ENCODE measurements at places on chromosomes 6 and 20.

DNA sequence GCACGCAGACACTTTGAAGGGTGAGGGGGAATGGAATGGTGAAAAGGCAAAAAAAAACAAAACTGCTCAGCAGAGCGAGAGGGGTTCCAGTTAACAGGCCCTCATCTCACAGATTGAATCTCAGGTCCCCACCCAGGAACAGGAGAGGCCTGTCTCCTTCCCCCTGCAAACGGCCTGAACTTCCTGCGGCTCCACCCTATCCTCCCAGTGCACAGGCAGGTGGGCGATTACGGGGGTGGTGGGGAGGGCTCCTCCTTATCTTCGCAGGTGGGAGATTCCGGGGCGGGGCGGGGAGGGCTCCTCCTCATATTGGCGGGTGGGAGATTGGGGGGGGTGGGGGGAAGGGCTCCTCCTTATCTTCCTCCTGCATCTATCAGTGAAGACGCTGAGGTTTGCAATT lies 129.0 kb downstream of the SOX4 start:
- no peak for DNase-seq

DNA sequence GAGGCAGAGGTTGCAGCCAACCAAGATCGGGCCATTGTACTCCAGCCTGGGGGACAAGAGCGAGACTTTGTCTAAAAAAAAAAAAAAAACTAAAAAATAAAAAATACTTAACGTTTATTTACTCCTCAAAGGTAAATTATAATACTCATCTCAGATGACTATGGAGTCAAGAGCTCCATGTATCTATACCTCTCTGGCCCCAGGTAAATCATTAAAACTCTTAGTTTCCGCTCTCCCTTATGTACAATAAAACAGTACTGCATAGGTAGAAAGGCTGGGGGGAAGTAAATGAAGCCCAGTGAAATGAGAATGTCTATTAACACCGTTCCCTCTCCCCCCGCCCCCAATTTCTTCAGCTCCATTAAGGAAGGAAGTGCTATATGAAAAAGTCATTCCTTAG lies 1.2 kb downstream of the SRSF12 start:
- DNase-seq, result no peak

DNA sequence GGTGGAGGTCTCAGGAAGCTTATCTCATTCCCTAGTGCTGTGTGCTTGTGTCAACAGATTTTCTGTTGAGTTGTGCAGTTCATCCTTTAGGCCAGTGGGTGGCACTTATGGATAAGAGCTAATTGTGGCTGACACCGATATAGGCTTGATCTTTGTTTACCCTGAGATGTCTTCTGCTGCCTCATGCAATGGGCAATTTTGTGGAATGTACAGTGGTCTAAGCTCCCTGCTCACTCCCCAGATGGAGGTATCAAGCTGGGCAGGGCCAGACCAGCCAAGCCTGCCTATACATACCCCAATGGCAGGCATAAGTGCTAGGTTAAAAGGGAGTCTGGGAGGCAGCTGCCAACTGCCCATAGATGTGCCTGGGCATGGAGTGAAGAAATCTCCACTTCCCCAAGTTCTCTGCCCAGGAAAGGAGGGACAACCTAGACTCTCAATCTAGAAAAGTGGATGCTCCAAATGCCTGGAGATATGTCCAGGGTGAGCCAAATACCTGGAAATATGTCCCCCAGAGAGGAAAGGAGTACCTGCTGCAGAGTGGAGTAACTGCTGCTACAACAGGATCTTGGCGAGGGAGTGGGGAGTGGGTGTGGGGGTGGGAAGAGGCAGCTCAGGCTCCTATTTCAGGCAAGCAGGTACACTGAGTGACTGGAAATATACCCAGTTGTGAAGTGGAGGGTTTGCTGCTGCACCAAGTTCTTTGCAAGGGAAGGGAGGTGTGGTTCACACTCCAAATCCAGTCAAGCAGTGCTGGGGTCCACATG lies 53.2 kb upstream of the ARG1 start:
- DNase-seq, result peak; percentile 57

DNA sequence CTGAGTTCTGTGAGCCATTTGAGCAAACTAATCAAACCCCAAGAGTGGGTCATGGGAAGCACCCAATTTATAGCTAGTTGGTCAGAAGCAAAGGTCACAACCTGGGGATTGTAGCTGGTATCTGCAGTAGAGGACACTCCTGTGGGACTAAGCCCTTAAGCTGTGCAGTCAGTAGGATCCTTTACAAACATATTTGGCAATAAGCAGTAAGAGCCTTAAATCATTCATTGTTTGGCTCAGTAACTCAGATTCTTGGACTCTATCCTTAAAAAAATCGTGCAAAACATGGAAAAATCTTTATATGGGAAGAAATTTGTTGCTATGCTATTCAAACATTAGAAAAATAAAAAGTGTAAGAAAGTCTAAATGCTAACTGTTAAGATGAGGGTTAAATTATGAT lies 29.9 kb downstream of the FRK start:
- no peak for DNase-seq

DNA sequence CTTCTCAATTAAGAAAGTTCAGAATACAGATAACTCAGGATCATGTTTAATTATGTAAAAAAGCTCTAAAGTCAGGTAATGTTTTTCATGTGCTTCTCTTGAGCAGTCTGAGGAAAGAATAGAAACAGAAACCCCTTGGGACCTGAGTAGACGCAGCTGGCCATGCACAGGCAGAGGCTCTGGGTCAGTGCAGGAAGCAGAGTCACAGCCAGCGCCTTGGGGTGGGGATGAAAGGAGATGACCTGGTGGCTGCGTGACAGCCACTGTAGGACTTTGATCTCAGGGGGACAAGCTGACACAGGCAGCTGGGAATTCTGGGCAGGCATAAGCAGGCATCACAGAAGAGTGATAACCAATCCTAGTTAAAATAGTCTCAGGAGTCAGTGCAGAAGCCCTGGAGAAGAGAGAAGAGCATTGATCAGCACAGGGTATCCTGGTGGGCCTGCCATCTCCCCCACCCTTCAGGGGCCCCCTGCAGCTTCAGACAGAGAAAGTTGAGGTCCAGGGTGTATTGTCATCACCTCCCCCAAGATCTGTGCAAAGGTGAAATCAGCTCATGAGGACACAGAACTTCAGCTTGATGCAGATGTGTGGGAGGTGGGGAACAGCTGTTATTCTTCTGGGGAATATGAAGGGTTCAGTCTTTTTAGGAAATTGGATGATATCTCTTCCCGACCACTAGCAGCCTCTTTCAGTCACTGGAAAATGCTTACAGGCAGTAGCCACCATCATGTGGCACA lies 6.4 kb downstream of the HLA-DQB1 start:
- no peak for DNase-seq

DNA sequence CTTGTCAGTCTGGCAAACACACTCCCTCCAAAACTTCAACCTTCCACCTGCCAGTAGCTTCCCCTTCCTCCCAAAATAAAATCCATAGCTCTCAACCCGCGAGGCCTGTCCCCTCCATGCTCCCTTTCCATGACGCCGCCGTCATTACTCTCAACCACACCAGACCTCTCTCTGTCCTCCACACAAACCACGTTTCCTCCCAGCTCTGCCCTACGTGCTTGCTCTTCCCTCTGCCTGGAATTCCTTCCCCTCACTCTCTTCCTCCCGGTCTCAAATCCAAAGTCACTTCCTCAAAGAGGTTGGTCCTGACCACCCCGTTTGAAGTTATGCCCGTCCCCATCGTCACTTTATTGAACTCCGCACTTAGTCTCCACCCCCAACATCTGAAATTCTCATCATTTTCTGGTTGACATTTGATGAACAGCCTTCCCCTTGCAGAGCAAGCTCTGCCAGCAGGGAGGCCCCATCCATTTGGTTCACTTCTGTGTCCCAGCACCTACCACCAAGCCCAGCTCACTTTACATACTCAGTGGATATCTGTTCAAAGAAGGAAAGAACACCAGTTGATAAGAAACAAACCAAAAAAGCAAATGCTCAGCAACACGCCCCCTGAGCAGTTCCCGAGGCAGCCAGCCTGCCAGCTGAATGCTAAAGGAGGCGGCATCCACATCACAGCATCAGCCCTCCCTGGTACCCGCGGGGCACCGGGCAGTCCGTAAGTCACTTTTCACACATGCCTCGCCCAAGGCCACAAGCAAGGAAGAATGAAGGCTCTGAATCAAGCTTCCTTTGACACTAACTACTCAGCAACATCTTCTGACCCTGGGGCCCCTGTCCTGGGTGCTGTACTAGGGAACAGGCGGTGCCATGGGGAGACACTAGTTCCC lies 125.0 kb downstream of the NFATC2 start:
- no peak for DNase-seq

DNA sequence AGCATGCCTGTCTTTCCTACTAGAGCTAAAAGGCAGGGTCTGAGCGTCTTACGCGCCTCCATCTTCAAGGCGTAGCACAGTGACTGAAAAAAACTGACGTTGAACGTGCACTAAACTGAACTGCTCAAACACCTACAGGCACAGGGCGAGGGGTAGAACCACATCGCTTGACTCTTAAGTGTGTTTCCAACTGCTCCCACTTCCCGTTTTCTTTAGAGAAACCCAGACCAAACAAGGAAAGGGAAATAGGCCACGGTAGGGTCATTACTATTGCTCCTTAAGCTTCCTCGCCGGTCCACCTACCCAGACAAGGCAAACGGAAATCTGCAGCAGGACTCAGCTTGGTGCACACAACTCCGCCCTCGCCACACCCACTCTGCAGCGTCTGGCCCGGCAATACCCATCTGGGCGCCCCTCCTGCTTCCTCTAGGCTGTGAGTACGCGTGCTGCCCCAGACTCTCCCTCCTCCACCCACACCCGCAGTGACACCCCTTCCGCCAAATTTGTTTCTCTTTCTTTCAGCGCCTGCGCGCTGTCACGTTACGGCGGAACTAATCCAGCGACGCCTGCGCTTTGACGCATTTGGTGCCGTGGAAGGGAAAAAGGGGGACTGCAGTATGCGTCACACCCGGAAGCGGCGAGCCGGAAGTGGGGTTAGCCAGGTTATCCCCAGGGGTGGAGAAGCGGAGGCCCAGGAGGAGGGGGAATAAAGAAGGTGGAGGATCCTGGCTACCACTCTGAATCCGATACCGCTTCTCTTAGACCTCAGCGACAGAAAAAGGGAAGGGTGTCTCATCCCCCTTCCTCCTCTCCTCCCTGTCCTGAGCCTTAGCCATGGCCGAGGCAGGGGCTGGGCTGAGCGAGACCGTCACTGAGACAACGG lies at the start of gene PPP1R11:
TSS of gene PPP1R11 (plus strand) at position 622 of the 883 bp plus-strand sequence. CDS start at position 835, 213 bp downstream.
- peak; percentile 98 for DNase-seq
